Stimulated activated memory B cell treated with anti-CD40 and anti-IgM and Interleukin-4, amounts not matched to agents 10 μg/mL and 1 μg/mL and 100 μg/mL, for 72 hours (primary cell): ENCODE measurements at places on chromosomes 12 and 14.

GRCh38 chr14:35337269-35338255 lies 45.4 kb downstream of the PSMA6 start:
- no peak for ATAC-seq

GRCh38 chr12:52086366-52086765 lies 6.9 kb downstream of the SMIM41 start:
- ATAC-seq: no peak

DNA sequence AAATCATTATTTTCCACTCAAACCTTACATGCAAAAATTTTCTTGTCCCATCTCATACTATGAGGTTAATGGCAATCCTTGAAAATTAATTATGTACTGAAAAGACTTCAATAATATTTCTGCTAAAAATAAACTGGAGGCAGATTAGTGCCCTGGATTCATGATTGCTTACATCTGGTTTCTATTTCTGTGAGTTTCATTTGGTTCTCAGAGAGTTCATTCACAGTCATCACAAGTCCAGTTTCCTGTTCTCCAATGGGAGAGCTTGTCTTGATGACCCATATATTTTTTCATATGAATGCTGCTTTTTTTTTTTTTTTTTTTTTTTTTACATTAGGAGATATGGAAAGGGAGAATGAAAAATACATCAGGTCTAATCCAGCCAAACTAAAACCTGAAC lies 6.6 kb upstream of the PTHLH start:
- no peak for ATAC-seq

DNA sequence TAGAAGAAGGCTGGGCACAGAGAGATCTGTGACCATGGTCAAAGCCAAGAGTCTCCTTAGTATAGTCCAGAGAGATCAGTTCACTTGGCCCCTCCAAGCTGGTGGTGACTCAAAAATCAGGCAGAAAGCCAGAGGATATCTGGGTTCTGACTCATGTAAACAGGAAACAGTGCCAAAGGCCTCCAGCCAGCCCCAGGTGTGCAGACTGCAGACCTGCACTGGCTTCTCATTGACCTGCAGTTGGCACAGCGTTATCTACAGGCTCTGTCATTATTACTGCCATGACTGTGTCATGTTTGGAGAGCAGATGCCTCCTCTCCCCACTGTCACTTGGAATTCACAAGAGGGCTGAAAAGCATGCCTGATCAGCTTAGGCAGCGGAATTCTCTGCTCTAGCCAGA lies 295.7 kb upstream of the PRKD1 start:
- ATAC-seq: peak; percentile 39

- no peak for ATAC-seq
Observed at GRCh38 chr12:53575502-53576249, 50.5 kb downstream of the ATF7 start.

- ATAC-seq: no peak
Observed at GRCh38 chr12:5487948-5488625, 56.2 kb downstream of the NTF3 start.

DNA sequence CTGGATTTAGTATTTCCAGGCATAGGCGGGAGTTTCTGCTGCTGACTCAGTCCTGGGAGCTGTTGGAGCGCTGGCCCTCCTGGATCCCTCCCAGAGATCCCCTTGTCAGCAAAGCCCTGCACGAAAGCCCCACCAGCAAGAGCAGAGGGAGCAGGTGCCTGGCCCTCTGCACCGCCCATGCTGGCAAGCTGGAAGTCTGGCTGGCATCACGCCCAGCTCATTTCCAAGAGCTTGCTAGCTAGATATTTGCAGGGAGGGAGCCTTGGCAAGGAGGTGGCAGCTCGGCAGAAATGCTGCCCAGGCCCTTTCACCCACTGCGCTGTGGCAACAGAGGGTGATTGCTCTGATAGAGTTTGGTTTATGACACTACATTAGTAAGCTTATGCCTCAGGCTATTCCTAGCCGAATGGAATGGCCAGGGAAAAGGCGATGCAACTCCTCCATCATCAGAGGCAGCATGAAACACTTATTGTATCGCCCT lies 193.9 kb downstream of the EMP1 start:
- ATAC-seq: no peak
